AG08395 (cell line): ENCODE measurements at places on chromosomes 11 and 22.

- no peak for DNase-seq
Measured at GRCh38 chr11:117953024-117953671, 23.9 kb upstream of the TMPRSS13 start.

GRCh38 chr22:22410121-22410520 is 98.4 kb downstream of the ZNF280B start:
- DNase-seq = no peak

DNA sequence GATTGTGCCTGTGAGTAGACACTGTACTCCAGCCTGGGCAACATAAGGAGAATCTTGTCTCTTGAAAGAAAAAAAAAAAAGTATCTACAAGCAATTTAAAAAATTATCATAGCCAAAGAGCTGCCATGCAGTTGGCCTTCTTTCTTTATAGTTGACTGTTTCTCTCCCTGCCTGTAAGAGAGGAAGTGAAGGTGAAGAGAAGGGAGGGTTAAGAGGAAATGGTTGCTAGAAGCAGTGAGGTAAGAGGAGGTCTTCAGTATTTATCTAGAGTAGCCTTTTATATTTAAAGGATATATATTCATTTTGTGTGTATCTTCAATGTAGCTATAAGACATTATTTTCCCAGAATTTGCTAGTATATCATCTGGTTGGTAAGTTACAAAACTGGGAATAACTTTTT is 217.9 kb downstream of the TMEM135 start:
- no peak for DNase-seq

GRCh38 chr11:101686514-101686913 is 102.7 kb upstream of the TRPC6 start:
- DNase-seq = no peak

DNA sequence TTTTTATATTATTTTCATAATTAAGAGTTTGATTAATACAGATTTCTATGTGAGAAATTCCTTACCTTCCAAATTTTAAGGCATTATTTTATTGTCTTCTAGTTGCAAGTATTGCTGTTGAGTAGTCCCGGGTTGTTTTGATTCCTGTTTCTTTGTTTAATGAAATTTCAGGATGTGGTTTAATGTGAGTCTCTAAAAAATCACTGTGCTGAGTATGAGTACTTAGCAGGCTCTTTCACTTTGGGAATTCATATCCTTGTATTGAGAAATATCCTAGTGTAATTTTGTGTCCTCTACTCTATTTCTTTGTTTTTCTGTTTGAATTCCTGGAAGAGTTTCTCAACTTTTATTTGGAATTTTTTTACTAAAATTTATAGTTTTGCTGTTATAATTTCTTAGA is 113.2 kb downstream of the TMEM135 start:
- DNase-seq = peak; percentile 22

- DNase-seq = no peak
Measured at GRCh38 chr11:96331699-96332116, 11.3 kb downstream of the MAML2 start.

DNA sequence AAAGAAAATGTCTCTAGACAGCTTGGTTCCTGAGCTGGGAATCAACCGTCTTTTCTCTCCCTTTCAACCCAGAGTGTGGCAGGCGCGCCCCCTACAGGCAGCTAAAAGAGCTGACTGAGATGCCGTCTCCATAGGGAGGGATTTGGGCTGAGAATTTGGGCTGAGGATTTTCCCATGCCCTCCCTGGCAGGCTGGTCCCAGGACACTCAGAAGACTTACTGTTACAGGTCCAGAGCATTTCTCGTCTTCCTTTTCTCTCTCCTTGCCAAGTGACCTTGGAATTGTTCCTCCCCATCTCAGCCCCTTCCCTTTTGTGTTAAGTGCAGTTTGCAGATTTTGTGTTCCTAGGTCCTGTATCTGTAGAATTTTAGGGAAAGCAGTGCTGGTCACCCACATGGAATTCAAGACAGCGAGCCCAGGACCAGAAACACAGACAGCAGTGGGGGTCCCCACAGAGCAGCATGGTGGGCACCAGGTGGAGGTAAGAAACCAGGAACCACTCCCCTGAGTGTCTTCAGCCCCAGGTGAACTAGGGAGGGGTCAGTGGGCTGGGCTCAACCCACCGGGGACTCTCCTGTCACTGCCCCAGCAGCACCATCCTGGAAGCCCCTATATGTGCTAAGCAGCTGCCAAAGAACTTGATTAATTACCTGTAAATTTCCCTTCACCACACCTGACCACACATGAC is 9.9 kb upstream of the IGLL5 start:
- DNase-seq = peak; percentile 75

DNA sequence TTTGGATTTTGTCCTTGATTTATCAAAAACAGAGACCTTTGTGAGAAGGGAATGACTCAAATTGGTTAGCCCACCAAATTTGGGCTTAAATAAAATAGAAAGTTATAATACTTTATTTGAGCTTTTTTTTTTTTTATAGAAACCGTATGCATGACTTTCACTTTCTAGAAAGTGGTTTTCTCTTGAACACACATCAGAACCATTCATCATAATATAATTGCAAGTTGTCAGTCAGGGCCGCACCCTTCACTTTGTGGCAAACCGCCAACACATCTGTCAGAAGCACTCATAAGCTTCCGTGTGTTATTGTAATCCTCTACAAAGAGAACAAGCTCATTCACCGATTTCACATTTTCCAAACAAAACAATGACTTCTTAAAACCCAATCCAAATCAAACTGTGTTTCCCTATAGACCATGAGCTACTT is 76.1 kb downstream of the SOX6 start:
- DNase-seq = no peak

- no peak for DNase-seq
Measured at GRCh38 chr22:34976474-34976873, 89.5 kb upstream of the ISX start.

DNA sequence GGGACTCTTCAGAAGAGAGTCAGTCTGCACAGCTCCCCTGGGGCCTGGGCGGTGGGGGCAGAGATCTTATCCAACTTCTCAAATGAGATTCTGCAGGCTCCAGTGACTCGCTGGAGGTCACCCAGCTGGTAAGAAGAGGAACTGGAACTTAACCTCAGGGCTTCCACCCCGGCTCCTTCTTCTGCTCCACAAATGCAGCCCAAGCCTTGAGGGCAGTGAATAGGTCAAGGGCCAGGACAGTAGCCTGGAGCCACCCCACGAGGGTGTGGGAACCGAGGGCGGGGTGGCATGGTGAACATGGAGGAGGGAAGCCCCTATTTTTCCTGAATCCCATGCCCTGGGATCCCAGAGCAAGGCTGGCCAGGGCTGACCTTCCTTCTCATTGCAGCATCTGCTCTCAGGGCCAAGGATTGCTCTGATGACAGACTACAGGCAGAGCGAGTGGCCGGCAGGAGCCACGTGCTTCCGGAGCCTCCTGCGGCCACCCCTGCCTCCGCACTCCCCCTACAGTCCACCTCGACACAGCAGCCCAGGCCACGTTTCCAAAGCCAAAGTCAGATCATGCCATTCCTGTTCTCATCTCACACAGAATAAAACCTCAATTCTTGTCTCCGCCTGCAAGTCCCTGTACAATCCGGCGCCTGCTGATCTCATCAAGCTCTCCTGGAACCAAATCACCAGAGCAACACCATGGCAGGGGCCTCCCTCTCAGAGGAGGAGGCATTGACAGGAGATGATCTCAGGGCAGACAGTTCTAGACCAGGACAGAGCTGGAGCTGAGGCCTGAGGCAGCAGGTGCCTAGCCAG is 21.1 kb upstream of the UPK3A start:
- peak; percentile 95 for DNase-seq

GRCh38 chr22:26672060-26672471 is 14.7 kb downstream of the MIAT start:
- no peak for DNase-seq

- DNase-seq = no peak
Measured at GRCh38 chr11:121533601-121534000, 80.8 kb upstream of the SORL1-AS1 start.

- peak; percentile 38 for DNase-seq
Measured at GRCh38 chr11:132718711-132719671, 813.3 kb downstream of the OPCML start.

- no peak for DNase-seq
Measured at GRCh38 chr11:134118006-134118405, 49.1 kb downstream of the JAM3 start.

DNA sequence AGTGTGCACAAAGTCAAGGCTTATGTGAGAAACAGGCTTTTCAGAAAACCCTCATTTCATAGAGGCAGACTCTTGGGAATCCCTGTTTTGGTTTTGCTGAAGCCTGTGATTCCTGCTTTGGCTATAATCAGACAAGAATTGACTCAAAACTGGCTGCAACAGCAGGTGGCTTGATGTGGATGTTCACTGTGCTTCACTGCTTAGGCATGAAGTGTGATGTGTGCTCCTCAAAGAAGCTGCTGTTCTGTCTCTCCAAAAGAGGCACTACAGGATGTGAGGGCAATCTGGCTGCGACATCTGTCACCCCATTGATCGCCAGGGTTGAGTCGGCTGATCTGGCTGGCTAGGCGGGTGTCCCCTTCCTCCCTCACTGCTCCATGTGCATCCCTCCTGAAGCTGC is 103.5 kb downstream of the C11orf58 start:
- DNase-seq = no peak

- DNase-seq = no peak
Measured at GRCh38 chr22:38860283-38861169, 11.5 kb downstream of the CBX6 start.

- DNase-seq = no peak
Measured at GRCh38 chr11:38392176-38392575, 1794.1 kb upstream of the RAG2 start.

GRCh38 chr11:133553885-133554740 is 21.8 kb upstream of the OPCML start:
- no peak for DNase-seq

GRCh38 chr22:25845985-25846745 is 104.2 kb downstream of the MYO18B start:
- no peak for DNase-seq

GRCh38 chr11:59545179-59546020 is 34.1 kb downstream of the OR4D9 start:
- DNase-seq = no peak

GRCh38 chr22:27073601-27074425 is 416.4 kb downstream of the MIAT start:
- DNase-seq = no peak

GRCh38 chr11:12001186-12001585 is 7.2 kb downstream of the DKK3 start:
- no peak for DNase-seq

GRCh38 chr11:123526027-123526805 is 96.1 kb downstream of the GRAMD1B start:
- DNase-seq = no peak

DNA sequence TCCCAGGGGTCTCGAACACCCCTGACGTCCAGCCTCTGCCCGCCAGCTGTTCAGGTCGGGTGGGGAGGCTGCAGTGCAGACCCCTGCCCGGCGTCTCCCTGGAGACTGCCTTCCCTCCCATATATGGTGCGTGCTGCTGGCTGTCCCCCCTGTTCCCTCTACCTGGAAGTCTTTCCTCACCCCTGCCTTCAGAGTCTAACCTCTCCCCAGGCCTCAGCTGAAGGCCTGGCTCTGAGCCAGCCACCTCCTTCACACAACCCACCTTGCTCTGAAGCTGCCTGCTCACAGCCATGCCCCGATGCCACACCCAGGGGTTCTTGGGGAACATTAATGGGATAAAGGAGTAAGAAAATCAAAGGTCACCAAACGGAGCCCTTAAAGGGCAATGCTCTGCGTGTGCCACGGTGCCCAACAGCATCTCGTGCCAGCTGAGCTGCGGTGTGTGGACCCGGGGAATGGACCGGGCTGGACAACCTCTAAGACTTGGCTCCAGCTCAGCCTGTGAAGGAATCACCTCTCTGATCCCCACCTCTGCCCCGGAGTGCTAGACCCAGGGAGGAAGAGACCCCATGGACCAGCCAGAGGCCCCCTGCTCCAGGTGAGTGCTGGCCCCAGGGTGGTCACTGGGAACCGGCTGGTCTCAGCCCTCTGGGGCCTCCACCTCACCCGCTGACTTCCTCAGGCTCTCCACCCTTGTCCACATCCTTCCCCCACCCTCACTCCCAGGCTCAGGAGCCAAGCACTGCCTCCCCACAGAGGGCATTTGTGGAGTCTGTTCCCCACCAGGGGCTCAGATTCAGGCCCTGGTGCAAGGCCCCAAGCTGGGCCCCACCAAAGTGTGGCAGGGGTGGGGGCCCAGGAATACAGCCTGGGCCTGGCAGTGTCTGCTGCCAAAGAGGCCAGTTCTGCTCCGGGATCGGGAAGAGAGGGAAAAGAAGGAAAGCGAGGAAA is at the start of gene NLRP6:
Gene NLRP6 (plus strand): TSS at position 407 of the 951 bp plus-strand sequence. CDS start 163 bp downstream, at position 570.
- DNase-seq = no peak

- no peak for DNase-seq
Measured at GRCh38 chr22:38417252-38418060, 37.5 kb downstream of the KCNJ4 start.

- no peak for DNase-seq
Measured at GRCh38 chr11:68430801-68431200, 29.8 kb upstream of the PPP6R3 start.

- peak; percentile 57 for DNase-seq
Measured at GRCh38 chr11:91932151-91932821, 292.3 kb upstream of the FAT3 start.

DNA sequence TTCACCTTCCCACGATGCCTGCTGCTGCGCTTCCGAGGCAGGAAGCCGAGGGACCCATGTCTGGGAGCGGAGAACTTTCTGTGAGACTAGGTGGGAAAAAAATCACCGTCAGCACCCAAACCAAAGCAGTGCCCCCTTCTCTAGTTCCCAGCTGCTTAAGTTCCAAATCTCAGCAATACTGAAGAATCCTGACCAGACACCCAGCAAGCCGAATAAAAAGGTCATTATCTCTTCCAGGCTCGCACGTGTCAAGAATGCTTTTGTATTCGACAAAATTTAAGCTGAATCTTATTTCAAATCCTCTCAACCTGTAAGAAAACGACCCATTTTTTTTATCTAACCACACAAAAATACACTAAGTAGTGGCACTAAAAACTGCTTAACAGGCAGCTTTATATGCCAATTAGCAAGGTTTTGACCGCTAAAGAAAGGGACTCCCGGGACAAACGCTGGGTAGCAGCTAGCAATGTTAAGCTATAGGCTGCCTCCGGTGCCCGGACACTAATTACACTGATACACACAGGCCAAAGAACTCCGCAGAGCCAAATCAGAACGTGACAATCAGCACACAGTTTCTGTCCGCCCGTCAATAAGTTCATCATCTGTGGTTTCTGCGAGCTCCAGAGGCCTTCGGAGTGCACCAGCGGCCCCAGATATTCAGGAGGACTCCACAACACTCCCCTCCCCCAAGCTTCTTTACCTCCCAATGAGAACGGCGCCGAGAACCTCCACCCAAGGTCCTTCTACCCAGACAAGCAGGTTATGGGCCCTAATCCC is 728 bp downstream of the RPL3 start:
- no peak for DNase-seq

GRCh38 chr11:126830216-126830806 is 170.3 kb downstream of the KIRREL3 start:
- DNase-seq = no peak
